ENCODE measurements at places on chromosomes 1 and 21.
A peak's percentile ranks its signal among the peaks of the same experiment; 100 is the strongest.

DNA sequence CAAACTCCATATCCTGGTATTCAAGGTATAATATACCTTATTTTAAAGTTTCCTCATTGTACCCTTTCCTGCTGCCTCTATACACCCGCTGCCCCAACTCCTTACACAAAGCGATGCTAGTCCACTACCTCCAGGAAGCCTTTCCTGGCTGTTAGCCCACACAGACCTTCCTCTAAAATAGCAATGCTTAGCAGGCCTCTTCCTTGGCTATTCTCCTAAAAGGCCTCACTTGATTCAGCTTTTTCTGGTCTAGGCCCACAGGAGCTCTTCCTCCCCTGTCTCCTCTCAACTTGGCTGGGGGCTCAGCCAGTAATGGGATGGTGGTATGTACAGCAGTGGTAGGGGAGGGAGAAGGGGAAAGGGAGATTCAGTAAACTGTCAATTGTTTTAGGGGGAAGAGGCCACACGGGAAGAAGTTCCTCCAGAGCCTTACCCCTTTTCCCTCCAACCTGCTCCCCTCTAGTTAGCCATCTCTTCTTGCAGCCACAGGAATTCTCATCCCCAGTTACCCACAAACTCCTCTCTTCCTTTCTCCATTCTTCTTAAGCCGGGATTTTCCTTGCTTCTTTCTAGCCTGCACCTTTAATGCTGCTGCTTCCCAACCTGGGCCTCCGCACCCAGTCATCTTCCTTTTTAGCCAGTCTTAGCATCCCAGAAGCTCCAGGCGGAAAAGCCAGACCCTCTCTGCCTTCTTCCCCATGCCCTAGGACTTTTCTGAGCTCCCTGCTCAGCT lies 2.6 kb downstream of the LRRC41 start:
- no peak for DNase-seq

- DNase-seq: no peak
Observed at GRCh38 chr1:34984793-34985608, at the start of gene TMEM35B. Gene TMEM35B (minus strand): TSS chr1:34985347. CDS start chr1:34985305, 42 bp downstream.

- no peak for DNase-seq
Observed at GRCh38 chr21:42515708-42516502, 2.3 kb downstream of the SLC37A1 start.

- peak; percentile 20 for DNase-seq
Observed at GRCh38 chr1:156295391-156295947, at the start of gene GLMP. Gene GLMP (minus strand): TSS chr1:156295679. CDS start chr1:156295645, 34 bp downstream.

- DNase-seq: no peak
Observed at GRCh38 chr1:111599781-111600693, 19.6 kb upstream of the RAP1A start.

Measured in pulmonary artery endothelial cell (primary cell).